ENCODE measurements at places on chromosomes 5 and 9. TPM values are rescaled to one million over a fixed set of nuclear protein-coding genes. Genes with fewer than 3 reads are reported as not detected.

Gene FRMPD1
- not detected for total RNA-seq

Gene FGF18
- not detected for total RNA-seq

Gene RFK
- total RNA-seq: 25.3 TPM

Gene LNPEP
- total RNA-seq: 16.2 TPM

Gene RMRP
- 6,816 TPM for total RNA-seq

Gene GRM6
- not detected for total RNA-seq

Gene GNA14
- total RNA-seq: not detected

Gene SNCAIP
- total RNA-seq: 6.5 TPM

Gene NOTCH1
- total RNA-seq: 11.4 TPM

Gene TAF1L
- total RNA-seq: not detected

Gene GALNT12
- 0.30 TPM for total RNA-seq

Gene MAMDC4
- 7.4 TPM for total RNA-seq

Gene ZNF483
- total RNA-seq: not detected

Gene ADAMTSL1
- total RNA-seq: 1.9 TPM

Gene C9
- total RNA-seq: not detected

Gene ADAMTS6
- total RNA-seq: 30.1 TPM

Gene ATP10B
- total RNA-seq: not detected

Gene JAKMIP2
- 1.2 TPM for total RNA-seq

Gene TICAM2
- total RNA-seq: 2.4 TPM

Gene FOXD4L4
- total RNA-seq: 0.14 TPM

Gene TPRN
- 12.0 TPM for total RNA-seq

Gene ENG
- total RNA-seq: 23.0 TPM

Gene C9orf50
- not detected for total RNA-seq

Gene FAM200C
- 5.0 TPM for total RNA-seq
